Spinal cord (tissue), 10 donors: ENCODE measurements at places on chromosomes 5 and 9.

- DNase-seq = no peak
Measured at GRCh38 chr9:96476591-96476990, 26.6 kb downstream of the HABP4 start.

- no peak for DNase-seq
Measured at GRCh38 chr9:112054916-112055315, 120.2 kb downstream of the SUSD1 start.

GRCh38 chr5:13662626-13663025, 281.9 kb downstream of the DNAH5 start:
- no peak for DNase-seq

GRCh38 chr9:120770931-120771330, 22.3 kb downstream of the FBXW2 start:
- no peak for DNase-seq

DNA sequence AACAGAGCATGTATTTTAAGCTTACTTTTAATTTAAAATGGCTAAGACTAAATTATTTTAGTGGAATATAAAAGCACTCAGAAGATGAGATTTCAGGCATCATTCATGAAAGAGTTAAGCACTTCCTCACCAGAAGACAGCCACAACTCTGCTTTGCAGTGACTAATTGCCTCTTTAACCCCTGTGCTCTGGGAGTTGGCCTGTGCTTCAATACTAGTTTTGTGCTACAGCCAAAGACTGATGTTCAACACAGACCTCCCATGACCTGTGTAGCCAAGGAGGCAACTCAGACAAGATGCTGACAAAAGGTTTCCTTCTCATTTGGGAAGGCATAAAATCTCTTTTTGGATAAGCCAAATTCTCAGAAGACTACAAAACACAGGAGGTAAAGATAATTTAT, 353.5 kb downstream of the FBXL17 start:
- peak; percentile 73 for DNase-seq

DNA sequence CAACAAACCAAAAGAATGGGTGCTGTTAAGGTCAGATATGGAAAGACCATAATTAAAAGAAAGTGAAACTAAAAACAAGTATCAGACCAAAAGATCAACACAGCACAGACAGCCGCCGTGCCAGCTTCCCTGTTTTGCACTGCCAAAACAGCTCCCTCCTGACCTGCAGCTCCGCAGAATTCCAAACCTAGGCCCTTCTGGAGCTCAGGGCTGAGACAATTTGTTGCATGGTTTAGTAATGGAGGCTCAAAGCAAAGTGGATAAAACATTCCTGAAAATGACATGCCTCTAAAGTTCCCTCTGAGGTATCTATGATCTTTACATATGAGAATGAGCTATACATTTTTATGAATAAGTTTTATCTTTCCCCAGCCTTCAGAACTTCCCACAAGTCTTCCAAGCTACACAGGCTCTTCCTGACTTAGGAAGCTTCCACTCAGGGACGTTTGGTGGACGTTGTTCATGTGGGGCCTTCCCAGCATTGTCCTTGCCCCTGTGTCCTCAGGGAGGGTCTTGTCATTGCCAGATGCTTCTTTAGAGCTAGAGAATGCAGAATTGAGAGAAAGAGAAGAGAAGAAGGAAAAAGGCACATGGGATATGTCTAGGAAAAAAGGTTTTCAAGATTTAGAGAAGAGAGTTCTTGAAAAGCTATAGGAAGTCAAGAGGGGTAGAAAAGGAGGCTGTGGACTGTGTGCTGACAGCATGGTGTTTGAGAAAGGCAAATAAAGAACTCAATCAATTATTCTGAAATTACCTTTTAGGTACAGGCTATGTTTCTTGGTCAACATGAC, 28.4 kb upstream of the SSBP2 start:
- DNase-seq = no peak

GRCh38 chr9:4994166-4994890, 9.3 kb downstream of the JAK2 start:
- peak; percentile 72 for DNase-seq

DNA sequence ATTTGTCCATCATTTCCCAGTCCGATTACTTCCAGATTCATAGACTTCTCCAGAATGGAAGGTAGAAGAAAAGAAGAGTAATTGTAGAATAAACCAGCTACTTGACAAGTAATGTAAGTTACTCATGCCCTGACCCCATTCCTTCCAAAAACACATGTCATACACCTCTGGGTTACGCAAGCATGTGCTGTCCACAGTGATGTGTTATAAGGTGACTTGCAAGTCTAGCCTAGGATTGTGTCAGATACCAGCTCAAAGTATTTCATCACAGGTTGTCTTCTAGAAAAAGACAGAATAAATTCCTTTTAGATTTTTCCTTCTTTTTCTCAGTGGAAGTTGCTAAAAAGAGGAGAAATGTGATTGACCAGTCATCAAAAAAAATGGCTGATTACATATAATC, 8.0 kb upstream of the TLR4 start:
- no peak for DNase-seq

DNA sequence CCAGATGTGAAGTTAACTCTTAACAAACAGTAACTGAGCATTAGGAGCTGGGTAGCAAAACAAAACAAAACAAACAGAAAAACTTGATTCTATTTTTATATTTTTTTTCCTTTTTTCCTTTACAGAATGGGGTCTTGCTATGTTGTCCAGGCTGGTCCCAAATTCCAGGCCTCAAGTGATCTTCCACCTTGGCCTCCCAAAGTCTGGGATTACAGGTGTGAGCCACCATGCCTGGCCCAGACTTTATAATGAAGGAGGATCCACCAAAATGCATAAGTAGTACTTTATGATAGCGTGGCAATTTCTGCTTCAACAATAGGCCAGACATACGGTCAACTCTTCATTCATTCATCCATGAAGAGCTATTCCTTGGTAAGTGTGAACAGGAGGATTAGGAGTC, 5.9 kb upstream of the IQGAP2 start:
- DNase-seq = no peak

- no peak for DNase-seq
Measured at GRCh38 chr5:127061956-127062355, 11.3 kb downstream of the C5orf63 start.

DNA sequence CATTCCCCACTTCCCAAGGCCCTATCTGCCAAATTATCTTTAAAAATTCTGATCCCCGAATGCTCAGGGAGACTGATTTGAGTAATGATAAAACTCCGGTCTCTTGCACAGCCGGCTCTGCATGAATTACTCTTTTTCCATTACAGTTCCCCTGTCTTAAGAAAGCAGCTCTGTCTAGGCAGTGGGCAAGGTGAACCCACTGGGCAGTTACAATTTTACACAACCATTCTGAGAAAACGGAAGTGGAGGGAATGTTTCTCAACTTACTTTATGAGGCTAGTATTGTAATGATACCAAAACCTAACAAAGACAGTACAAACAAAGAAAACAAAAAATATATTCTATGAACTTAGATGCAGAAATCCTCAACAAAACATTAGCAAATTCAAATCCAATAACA, 100.0 kb downstream of the MCTP1 start:
- no peak for DNase-seq

- DNase-seq = no peak
Measured at GRCh38 chr9:21966140-21966851, 27.9 kb downstream of the CDKN2A start.

DNA sequence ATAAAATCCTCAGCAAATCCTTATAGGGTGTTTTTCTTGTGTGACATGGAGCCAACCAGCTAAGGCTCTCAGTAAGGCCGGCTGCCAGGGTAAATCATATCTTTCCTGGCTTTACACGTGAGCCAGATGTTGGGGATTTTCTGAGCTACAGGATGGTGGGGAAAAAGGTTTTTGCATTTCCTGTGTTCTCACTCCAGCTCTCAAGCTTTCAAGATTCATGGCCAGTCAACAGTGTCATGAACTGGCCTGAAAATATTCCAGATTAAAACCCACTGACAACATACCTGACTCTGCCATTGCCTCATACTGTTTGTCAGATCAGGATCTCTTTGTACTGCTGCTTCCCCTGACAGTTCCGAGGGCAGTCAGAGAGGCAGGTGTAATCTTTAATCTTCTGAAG, 306.9 kb downstream of the GLIS3 start:
- DNase-seq = no peak

- DNase-seq = peak; percentile 54
Measured at GRCh38 chr5:171275841-171276544, 33.1 kb upstream of the TLX3 start.

- no peak for DNase-seq
Measured at GRCh38 chr5:142888469-142889085, 118.4 kb downstream of the ARHGAP26 start.

GRCh38 chr5:170522211-170523141, 18.7 kb downstream of the KCNIP1 start:
- DNase-seq = no peak

- no peak for DNase-seq
Measured at GRCh38 chr5:176882567-176882903, 16.6 kb downstream of the HK3 start.

DNA sequence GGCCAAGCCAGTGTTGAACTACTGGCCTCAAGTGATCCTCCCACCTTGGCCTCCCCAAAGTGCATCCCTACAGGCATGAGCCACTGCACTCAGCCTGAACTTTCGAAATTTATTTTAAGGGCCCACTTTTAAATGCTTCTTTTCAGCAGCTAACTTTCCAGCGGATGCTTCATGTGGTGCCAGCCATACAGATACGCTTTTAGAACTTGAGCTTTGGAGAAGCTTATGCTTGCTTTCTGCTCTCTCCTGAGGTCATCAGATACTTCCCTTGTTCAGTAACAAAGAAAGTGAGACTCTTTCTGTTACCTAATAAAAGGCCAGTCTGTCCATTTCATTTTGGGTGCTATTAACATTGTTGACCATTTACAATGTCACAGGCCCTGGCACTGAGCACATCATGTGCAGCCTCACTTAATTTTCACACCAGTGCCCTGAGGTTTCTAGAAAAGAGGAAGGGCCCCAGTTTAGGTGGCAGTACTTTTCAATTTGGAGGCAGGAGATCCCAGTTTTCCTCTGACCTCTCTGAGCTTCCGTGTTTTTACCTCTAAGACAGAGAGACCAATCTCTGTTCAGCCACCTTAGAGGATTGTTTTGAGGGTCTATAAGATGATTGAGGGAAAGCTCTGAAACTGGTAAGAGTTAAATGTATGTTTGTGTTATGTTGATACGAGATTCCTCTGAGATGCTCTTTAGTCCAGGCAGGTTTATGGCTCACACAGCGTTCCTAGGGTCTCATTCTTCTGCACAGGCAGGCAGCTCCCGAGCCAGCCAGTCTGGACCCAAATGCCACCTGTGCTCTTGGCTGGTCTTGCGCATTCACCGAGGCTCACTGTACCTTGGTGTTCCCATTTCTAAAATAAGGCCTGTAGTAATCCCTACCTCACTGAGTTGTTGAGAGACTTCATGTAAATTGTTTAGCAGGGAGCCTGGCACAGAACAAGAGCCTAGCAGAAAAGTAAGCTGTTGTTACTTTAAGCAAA, 4.4 kb downstream of the ABL1 start:
- DNase-seq = no peak

GRCh38 chr5:146529984-146530383, 14.0 kb upstream of the GPR151 start:
- no peak for DNase-seq

GRCh38 chr9:131972889-131973288, 106.8 kb downstream of the MED27 start:
- no peak for DNase-seq

- no peak for DNase-seq
Measured at GRCh38 chr9:130352081-130352480, 86.5 kb downstream of the HMCN2 start.

DNA sequence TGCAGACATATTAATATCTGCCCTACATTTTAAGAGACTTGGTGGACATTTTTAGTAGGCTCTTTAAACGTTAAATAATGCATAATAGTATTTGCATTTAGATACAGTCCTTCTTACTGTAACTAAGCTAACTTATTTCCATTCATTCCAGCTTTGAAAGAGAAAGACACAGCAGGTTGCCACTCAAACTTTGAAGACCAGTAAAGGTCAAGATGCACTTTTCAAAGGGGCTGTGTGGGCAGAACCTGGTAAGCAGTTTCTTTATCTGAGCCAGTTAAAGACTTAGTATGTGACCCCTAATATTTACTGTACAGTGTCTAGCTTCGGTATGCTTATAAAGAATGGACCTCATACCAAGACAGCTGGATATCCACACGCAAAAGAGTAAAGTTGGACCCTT, 20.8 kb downstream of the PLGRKT start:
- DNase-seq = no peak

DNA sequence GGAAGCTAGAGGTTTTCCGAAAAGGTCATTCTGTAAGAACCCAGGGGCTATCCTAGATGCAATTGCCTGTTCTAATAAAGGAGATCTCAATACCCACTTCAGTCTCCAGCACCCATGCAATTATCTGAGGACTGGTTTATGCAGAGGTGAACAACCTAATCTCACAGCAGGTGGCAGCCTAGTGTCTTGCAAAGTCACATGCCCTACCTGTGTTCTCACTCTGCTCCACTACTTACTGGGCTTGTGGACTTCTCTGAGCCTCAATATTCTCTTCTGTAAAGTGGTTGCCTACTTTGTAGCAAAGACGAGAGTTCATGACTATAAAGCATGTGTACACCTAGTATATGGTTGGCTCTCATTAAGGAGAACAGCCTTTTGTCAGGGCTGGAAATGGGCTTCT, 21.0 kb upstream of the ALDH1B1 start:
- DNase-seq = peak; percentile 28
